ENCODE measurements at places on chromosomes 11 and 22.

DNA sequence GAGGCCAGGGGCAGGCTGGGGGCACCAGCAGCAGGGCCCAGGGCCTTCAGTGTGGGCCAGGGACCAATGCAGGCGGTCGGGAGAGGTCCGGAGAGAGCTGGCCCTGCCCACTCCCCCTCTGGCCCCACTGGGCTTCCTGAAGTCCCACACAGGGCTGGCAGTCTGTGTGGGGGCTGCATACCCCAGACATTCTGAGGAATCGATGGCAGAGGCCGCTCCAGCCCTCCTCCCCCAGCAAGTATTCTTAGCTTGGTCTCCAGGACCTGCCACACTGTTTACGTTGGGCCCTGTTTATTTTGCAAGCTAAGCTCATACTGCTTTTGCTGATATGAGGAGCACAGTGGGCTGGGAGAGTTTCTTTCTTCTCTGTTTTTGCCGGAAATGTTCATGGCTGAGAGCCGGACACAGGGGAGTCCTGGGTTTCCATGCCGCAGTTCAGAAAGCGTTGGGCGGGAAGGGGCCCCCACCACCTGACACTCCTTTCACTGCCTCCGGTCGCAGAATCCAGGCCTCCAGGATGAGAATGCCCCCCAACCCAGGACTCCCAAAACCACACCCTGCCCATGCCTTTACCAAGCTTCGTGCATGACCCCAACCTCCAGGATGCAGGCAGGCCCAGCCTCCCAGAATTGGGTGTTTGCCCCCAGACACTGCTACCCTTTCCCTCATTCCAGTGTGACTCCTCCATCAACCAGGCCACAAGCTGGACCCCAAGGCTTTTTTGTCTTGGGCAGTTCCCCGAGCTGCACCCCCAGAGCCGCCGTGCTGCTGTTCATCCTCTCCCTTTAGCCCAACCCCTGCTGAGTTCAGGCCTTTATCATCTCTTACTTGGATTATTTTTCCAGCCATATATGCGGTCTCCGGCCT, 81.8 kb upstream of the KCNQ1OT1 start:
- DNase-seq: no peak

- DNase-seq: no peak
Observed at GRCh38 chr22:19758896-19759426, 1.6 kb upstream of the TBX1 start.

DNA sequence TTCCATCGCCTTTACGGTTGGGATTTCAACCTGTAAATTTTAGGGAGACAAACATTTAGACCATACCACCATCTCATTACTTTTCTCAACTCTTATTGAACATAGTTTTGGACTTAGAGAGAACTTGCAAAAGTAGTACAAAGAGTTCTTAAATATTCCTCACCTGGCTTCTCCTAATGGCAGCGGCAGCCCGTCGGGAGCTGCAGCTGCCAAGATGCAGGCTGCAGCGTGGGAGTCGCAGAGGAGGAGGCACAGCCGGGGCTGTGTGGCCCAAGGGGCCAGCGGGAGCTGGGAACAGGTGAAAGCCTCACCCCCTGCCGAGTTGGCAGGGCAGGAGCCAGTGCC, 23.1 kb upstream of the RNASEH2C start:
- no peak for DNase-seq

GRCh38 chr11:13784855-13785254, 116.4 kb downstream of the FAR1 start:
- no peak for DNase-seq

GRCh38 chr11:79033833-79034232, 407.0 kb downstream of the TENM4 start:
- no peak for DNase-seq

DNA sequence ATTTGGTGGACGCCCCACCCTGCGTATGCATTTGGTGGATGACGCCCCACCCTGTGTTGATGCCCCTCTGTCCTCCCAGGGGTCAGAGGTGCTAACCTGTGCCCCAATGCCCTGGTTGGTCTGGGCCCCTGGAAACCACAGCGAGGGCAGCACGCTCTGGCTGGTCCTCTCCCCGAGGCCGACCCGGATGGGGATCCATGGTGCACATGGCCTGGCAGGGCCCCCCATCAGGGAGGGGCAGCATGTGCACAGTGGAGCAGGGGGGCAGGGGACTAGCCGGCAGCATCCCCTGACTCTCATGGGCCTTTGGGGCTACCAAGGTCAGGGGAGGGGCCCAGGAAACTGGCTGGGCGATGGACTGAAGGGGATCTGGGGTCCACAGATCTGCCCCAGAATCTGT, 7.6 kb upstream of the MUC5AC start:
- no peak for DNase-seq

GRCh38 chr11:96642583-96642982, 252.8 kb downstream of the JRKL start:
- DNase-seq: no peak

- DNase-seq: no peak
Observed at GRCh38 chr22:40420341-40421081, 50.1 kb downstream of the SGSM3 start.

DNA sequence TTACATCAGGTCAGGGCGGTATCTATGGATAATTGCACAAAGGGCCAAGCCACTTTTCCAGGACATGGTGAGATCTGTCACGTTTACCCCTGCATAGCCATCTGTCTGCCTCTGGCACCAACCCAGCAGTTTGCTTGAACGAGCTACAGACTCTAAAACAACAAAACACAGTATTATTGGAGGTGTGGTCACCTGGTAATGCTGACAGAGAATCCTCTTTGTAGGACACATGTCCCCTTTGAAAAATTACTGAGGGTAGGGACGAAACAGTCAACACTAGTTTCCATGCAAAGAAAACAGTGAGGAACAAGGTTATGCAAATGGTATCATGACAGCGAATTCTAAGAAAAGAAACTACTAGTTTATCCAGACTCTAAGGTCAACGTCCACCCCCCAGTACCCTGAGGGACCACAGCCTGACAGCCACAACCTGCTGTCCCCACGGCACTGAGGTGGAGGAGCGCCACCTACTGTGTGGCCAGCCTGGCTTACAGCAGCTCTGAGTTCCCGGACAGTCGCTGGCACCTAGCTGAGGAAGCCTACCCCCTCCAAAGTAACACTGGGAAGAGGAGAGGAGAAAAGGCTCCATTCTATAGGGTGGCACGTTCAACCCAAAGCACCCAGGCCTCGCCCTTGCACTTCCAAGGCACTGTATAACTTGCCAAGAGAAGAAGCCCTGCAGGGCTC, 117.4 kb upstream of the BID start:
- DNase-seq: no peak
